Activated CD4-positive, alpha-beta T cell treated with anti-CD3 and anti-CD28 coated beads, Interleukin-2, amount 10 ng/mL, durations not matched to agents 7 days and 5 days (primary cell): ENCODE measurements at places on chromosomes 12 and 14.

DNA sequence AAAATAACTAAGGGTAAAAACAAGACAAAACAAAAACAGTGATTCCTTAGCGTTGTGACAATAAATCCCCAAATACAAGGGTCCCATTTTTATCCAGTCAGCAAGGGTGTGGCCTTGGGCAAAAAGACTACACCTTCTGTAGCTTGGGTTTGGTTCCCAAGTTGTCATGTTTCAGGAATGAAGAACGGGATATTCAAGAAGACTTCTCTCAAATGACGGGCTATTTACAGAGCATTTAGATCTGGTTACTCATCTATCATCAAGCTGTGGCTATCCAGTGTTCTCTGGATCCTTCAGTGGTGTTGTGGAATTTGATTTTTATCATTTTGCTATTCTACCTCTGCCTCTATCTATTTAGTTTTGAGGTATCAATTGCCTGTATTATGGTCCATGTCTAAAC, 219.7 kb downstream of the SLC25A21 start:
- no peak for DNase-seq

- DNase-seq, result peak; percentile 68
These were observed 1.7 kb upstream of the ANKRD33 start for GRCh38 chr12:51886021-51886710.

GRCh38 chr12:80867941-80868340, 69.8 kb downstream of the LIN7A start:
- DNase-seq, result no peak

DNA sequence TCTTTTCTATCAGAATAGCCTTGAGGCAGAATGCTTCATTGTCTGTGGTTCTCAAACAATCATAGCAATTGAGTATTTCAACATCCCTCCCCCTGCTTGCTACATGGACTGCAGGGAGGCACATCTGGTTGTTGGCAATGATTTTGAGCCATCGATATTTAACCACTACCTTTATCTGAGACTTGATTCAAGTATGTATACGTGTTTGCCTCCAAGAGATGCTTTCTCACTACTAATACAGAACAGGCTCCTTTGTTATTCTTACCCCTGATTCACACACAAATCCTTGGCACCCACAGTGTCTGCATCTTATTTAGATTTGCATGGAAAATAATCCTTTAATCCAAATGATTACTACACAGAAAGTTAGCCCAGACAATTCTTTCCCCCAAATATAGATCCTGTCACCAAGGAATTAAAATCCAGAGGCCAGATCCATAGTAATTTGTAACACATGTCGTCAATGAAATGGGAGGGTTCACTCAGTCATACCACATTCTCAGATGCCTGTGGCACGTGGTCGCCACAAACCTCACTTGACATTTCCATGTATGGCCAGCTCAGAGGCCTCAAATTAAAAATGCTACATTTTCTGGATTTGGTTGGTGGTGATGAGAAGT, 199.3 kb downstream of the ITPR2 start:
- DNase-seq, result no peak

DNA sequence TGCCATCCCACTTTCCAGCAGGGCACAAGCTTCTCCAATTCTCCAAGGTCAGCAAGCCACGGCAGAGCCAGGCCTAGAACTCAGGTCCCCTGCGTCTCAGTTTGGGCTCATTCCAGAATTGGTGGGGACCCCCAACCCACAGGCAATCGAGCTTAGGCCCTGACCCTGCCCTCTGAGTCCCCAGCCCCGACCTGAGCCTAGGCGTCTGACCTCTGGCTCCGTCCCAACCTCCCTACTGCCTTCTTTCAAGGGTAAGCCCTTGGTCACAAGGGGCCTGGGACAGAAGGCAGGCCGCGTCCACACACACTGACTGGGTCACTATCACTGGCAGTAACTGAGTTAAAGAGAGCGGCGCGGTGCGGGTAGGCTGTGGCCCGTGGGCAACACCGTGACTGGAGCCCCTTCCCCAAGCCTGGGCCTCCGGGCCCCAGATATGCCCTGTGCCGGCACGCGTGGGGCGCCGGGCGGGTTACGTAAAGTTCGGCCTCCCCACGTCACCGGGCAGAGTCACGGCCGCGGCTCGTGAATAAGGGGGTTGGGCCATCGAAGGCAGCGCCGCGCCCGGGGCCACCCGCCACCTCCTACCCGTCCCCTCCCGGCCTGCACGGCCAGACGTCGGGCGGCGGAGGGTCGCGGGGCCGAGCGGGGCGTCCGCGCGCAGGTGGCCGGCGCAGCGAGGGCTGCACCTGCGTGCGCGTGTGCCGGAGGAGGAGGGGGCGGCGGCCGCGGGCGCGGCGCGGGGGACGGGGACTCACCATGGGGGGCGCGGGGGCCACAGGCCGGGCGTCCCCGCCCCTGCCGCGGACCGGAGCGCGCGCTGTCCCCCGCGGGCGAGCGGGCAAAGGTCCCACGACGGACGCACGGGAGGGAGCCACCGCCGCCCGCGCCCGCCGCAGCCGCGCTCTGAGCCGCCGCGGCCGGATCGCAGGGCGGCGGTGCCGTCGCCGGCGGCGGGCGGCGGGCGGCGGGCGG, 516 bp downstream of the ANKRD9 start:
- DNase-seq, result peak; percentile 20

DNA sequence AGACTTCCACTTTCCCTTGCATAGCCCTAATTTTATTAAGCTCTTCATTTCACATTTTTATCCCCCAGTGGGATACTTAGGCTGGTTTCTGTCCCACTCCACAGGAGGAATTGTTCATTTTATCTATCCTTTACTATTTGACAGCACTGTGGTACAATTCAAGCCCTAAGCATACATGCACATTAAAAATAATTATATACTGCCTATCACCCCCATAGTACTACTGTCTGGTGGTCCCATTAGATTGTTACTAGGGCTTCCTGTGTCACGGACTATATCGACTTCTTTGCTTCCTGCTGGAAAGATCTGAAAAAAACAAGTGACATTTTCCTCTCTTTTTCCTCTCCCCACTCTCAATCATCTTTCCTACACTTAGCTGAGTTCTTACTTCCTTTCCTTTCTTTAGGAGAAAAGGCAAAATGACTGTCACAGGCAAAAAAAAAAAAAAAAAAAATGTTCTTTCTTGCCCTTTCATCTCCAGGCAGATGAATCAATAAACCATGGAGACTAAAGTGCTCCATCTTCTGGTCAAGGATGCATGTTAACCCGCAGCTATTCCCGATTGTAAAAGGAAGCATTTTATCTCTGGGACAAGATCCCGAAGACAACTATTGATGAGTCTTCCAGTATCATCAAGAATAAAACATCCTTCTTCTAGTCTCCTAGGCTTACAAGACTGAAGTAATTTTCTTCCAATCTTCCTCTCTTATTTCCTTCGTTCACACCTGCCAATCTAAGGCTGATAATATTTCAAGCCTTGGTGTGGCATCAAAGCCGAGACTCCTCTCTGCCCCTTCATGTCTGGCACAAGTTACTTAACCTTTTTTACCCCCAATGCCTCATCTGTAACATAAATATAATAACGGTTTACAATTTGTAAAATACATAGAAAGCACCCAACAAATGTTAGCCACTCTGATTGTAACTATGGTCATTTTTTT, 94.4 kb upstream of the PLEKHG7 start:
- no peak for DNase-seq

GRCh38 chr14:103512701-103513611, 9.7 kb downstream of the CKB start:
- DNase-seq, result no peak

DNA sequence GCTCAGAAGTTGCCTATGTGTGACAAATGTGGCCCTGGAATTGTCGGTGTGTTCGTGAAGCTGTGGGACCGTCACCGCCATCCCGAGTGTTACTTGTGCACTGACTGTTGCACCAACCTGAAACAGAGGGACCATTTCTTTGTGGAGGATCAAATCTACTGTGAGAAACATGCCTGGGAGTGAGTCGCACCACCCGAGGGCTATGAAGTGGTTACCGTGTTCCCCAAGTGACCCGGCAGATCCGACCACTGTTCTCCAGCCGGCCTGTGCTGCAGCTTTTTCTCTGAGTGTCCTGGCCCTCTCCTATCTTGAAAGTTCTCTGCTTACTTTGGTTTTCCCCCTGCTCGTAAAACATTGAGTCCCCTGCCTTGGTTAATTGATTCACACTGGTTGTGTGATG, 65.3 kb downstream of the VCPKMT start:
- DNase-seq, result no peak

GRCh38 chr14:92922883-92923743, at the start of gene CHGA:
TSS of gene CHGA (plus strand) at chr14:92923150. CDS start at chr14:92923360, 210 bp downstream.
- DNase-seq, result peak; percentile 64

- DNase-seq, result no peak
These were observed 2.7 kb downstream of the BAG5 start for GRCh38 chr14:103559766-103560165.

- DNase-seq, result no peak
These were observed 168.7 kb upstream of the CPNE8 start for GRCh38 chr12:39074063-39074462.

GRCh38 chr14:95061317-95062093, 95.8 kb downstream of the DICER1 start:
- no peak for DNase-seq

- no peak for DNase-seq
These were observed 82.3 kb downstream of the PLEKHG3 start for GRCh38 chr14:64786296-64787149.

DNA sequence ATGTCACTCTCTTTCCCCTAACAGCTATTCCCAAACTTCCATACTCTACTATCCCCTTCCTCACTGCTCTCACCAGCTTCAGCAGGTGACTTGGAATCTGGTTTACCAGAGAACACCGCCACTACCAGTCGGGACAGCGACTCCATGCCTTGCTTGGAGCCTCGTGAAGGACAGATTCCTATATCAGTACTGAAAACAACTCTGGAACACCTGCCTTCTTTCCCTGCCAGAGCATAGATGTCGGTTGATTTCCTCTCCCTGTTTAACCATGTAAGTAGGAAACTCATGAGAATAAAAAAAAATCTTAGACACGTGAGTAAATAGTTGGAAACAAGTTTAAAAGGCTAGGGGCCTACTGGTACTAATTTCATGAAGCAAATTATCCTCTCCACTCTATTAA, 219.5 kb upstream of the ABCD2 start:
- DNase-seq, result no peak

GRCh38 chr12:104975587-104976343, 10.4 kb upstream of the NOPCHAP1 start:
- DNase-seq, result no peak

DNA sequence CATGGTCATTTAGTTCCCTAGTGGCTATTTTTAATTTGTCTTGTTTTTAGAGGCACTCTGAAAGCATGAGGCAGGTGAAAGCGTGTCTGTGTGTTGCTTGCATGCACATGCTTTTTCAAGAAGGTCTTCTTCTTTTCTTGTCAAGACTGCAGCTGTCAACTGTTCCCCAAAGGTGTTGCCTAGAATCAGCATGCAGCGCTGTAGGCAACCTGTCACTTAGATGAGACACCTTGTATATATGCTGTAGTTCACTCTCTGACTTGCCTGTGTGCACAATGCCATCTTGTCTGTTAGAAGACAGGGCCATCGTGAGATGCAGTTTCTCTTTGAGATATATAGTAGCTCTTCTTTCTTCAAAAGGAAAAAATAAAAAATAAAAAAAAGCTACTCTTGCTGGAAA, 885.7 kb downstream of the DIO2 start:
- no peak for DNase-seq

DNA sequence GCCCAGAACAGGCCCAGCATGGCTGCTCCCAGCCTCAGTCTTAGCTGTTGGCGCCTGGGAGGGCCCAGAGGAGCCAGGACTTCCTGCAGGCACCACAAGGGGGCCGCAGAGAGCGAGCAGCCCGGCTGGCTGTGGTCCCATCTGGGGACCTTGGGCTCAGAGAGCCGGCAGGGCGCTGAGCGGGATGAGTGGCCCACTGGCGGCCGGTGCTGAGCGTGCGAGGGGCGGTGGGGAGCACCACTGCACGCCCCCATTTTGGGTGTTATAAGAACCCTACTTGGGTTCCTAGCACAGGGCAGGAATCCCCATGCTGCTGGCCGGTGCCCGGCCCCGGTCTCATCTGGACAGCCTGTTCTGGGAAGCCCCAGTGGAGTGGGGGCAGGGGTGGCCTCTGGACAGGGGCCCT, 25.9 kb upstream of the CRIP2 start:
- DNase-seq, result peak; percentile 54

- no peak for DNase-seq
These were observed 5.5 kb downstream of the ERP29 start for GRCh38 chr12:112018571-112019237.

DNA sequence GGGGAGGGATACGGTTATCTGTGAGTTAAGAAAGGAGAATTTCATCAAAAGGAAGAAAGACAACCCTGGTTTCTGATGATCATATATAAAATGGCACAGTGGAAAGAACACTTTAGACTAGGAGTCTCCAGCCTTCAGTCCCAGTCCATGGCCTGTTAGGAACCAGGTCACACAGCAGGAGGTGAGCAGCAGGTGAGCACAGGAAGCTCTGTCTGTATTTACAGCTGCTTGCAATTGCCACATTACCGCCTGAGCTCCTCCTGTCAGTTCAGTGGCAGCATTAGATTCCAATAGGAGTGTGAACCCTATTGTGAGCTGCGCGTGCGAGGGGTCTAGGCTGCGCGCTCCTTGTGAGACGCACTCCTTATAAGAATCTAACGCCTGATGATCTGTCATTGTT, 137.9 kb downstream of the BTG1 start:
- DNase-seq, result no peak

- DNase-seq, result peak; percentile 95
These were observed 22.3 kb downstream of the GALNT6 start for GRCh38 chr12:51368640-51369517.
